ENCODE measurements at places on chromosomes 12 and 14.

- no peak for DNase-seq
These were observed 23.5 kb upstream of the C12orf50 start for GRCh38 chr12:88052686-88053085.

DNA sequence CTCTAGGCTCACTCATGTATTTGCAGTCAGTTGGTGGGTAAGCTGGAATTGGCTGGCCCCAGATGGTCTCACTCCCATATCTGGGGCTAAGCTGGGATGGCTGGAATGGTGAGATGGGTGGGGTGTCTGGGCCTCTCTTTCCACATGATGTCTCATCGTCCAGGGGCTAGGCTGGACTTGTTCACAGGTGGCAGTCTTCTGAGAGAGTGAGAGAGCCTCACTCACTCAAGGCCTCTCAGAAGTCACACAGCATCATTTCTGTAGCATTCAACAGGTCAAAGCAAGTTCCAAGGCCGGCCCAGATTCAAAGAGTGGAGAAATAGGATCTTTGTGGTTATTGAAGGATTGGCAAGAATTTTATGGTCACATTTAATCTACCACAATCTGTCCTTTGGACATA lies 102.7 kb downstream of the UNC79 start:
- no peak for DNase-seq

DNA sequence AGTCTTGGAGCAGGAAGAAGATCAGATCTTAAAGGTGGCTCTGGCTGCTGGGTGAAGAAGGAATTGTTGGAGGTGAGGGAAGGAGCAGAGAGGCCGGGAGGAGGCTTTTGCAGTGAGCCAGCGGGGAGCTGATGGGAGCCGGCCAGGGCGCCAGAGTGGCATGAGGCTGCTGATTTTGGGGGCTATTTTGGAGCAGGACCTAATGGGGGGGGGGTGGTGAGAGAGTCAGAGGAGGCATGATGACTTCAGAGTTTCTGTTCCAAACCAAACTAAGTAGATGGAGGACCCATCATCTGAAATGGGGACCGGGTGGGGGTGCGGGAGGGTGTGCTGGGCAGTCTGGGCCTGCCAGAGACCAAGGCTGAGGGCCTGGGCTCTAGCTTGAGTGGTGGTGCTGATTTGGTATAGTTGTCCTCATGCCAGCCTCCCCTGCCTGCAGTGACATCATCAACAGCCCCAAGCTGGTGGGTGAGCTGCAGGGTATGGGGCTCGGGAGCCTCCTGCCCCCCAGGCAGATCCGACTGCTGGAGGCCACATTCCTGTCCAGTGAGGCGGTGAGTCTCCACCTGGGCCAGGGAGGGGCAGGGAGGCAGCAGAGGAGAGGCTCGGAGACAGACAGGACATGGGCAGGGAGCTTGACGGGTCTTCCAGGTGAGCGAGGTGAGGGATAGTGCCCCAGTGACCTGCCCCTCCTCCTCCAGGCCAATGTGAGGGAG lies 6.2 kb downstream of the TNFAIP2 start:
- no peak for DNase-seq

GRCh38 chr14:49545071-49545470 lies 41.1 kb downstream of the RPS29 start:
- DNase-seq: no peak

DNA sequence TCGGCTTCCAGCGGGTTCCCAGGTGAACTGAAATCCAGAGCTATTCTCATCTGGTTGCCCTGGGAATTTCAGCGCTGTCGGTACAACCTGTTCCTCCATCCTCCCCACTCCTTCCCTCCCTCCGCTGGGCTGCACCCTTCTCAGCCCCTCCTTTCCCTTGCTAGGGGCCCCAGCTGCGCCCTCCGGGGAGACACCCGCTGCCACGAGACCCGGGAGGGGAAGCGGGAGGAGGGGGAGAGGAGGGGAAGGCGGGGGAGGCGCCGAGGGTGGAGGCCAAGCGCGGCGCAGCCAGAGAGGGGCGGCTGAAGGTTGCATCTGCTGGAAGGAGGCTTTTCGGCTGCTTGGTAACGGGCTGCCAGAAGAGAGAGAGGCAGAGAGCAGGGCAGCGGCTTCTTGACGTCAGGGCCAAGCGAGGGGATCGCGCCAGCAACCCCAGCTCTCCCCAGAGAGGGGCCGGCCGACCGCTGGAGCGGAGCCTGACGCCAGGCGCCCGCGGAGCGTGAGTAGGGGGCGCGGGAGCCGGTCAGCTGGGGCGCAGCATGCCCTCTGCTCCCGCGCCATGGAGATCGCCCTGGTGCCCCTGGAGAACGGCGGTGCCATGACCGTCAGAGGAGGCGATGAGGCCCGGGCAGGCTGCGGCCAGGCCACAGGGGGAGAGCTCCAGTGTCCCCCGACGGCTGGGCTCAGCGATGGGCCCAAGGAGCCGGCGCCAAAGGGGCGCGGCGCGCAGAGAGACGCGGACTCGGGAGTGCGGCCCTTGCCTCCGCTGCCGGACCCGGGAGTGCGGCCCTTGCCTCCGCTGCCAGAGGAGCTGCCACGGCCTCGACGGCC lies at the start of gene KCNA5:
Gene KCNA5, plus strand, starts transcription at position 291 of the 831 bp plus-strand sequence. Its CDS starts 269 bp downstream, at position 560.
- no peak for DNase-seq

DNA sequence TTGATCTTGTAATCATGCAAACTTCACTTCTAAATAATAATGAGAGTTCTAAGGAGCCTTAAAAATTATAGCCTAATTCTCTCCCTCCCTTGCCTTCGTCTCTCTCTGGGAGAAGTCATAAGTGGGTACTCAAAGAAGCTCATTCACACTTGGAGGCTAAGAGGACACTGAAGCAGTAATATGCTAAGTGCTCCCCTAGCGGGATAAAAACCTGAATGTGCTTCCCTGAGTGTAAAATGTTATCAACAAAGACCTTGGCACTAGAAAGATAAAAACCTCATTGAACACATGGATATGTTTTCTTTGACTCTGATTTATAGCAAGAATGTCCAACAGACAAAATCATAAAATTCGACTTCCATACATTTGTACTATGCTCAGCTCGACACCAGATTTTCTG lies 337.9 kb upstream of the NOVA1 start:
- DNase-seq: no peak

DNA sequence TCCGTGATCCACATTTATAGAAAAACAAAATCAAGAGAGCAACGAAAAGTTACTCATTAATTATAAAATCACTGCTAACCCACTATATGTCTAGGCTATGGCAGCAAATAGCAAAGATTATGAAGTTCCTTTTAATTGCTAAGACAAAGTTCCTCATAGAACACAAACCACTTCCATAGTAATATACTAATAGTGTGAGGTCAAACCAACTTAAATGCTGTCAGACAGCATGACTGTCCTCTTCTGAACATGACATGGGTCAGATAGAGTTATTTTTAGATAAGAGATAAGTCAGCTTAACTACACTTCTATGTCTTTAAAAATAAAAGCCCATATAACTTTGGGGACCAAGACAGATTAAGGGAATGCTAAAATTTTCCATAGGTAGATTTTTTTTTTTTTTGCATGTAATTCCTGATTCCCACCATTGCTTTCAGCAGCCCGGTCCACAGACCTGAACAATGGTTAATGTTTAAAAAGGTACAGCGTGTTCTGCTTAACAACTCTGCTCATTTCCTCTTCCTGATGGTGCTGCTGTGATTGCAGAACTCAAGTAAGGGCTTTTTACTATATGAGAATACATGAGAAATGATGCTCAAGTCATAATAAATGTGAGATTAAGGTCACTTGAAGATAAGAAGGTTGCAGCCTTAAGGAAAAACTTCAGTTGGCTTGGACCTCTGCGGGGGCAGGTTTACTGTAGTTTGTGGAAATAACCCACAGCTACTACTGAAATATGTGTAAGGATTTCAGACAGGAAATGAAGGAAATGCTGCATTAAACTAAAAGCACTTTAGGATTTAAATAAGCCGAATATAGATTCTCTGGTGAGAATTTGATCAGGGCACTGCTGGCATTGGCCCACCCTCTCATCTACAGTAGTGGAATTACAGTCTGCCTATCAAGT lies 37.7 kb upstream of the DUSP6 start:
- DNase-seq: no peak

GRCh38 chr14:62455446-62455845 lies 589.8 kb downstream of the KCNH5 start:
- DNase-seq: no peak

- DNase-seq: no peak
These were observed 689.6 kb upstream of the FOXG1 start for GRCh38 chr14:28077021-28077420.

DNA sequence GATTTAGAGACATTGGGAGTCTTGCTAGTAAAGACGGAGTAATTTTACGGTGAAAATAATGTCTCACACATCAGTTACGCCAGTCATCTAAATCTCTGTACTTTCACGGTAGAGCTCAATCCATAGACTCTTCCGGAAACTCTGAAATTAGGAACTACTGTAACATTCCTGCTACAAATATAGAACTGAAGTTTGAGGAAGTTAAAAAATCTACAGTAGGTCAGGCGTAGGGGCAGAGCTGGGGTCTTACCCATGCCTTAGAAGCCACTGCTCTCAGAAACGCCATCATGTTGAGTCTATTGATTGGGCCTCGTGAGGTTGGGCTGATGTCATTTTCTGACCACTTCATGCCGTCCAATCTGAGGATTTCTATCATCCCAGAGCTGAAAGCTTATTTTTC lies 1029.8 kb upstream of the TMEM132C start:
- no peak for DNase-seq

GRCh38 chr12:91651728-91652127 lies 469.1 kb upstream of the DCN start:
- no peak for DNase-seq

DNA sequence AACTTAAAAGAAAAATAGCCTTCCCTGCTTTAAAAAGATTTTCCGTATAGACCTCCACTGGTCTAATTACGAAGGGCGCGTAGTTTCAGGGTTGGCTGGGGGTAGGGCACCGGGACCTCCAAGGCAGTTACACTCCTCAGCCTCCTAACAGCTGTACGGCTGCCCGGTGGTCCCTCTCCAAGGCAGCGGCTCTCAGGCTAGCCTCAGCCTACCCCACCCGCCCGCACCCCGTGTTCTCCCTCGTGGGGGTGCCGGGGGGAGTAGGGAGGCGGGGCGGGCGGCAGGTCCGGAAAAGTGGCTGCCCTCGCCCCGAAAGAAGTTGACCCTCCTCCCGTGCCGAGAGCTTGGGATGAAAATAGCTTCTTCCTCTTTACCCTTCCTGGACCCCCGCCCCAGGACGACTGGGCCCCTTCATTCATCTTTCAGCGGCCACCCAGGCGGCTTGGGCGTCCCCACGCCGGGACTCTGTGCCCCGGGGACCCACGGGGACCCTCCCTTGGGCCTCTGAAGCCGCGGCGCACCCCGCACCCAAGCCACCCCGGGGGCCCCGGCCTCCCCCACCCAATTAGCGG lies 991 bp upstream of the RCOR1 start:
- DNase-seq: peak; percentile 53

DNA sequence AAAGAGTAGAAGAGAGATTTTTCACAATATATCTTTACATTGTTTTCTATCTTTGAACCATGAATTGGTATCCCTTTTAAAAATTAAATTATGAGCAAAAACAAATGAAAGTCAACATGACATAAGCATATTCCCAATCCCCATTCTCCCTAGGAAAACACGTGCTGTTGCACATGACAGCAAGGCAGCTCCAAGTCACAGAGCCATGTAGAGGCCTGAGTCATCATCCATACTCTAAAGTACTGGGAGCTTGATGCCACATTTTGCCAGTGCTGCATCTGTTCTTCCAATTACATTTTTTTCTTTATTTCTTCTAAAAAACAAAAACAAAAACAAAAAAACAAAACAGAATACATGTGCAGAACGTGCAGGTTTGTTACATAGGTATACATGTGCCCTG lies 115.2 kb downstream of the ITPR2 start:
- DNase-seq: no peak

All from SJSA1 (cell line).